ENCODE measurements at places on chromosomes 12 and 14. TPM values are rescaled to one million over a fixed set of nuclear protein-coding genes. Genes with fewer than 3 reads are reported as not detected.

The LRFN5 gene
- total RNA-seq = 0.91 TPM

The CELA1 gene
- not detected for total RNA-seq

The KRT7 gene
- total RNA-seq = 0.92 TPM

The NPAS3 gene
- 1.3 TPM for total RNA-seq

The RNASE1 gene
- total RNA-seq = 346 TPM
